ENCODE measurements at places on chromosomes 12 and 14. TPM values are rescaled to one million over a fixed set of nuclear protein-coding genes. Genes with fewer than 3 reads are reported as not detected.

Gene RTN1
- 0.03 TPM for total RNA-seq

Gene FSCB
- not detected for total RNA-seq

Gene LBHD2
- total RNA-seq = 0.22 TPM

Gene KRT82
- not detected for total RNA-seq

Gene LRFN5
- not detected for total RNA-seq

Gene HVCN1
- 0.83 TPM for total RNA-seq

Gene TRMT61A
- 27.2 TPM for total RNA-seq

Gene ACOT6
- not detected for total RNA-seq

Gene KCNC2
- not detected for total RNA-seq

Gene NDRG2
- 3.0 TPM for total RNA-seq

Gene CLEC4E
- 0.41 TPM for total RNA-seq

Gene USP15
- 27.6 TPM for total RNA-seq

Gene WNT1
- 0.21 TPM for total RNA-seq

Gene KRT80
- total RNA-seq = 38.7 TPM

Gene PPP1CC
- total RNA-seq = 162 TPM

Gene SYCP3
- total RNA-seq = 0.08 TPM

Gene BLOC1S1
- total RNA-seq = 131 TPM

Gene AVPR1A
- 0.09 TPM for total RNA-seq

Gene SLC24A4
- 0.41 TPM for total RNA-seq

Gene B3GNT4
- total RNA-seq = 0.77 TPM

Gene LRRC43
- total RNA-seq = 0.14 TPM

Gene ACVRL1
- total RNA-seq = 0.11 TPM

Gene RNASE8
- total RNA-seq = not detected

Gene APOF
- total RNA-seq = not detected

Gene PLCZ1
- total RNA-seq = not detected

Gene KLHDC1
- 0.41 TPM for total RNA-seq

Gene TRHDE
- 0.06 TPM for total RNA-seq

Gene TMEM117
- 2.3 TPM for total RNA-seq

Gene MEG3
- total RNA-seq = 49.4 TPM

Gene KCNJ8
- total RNA-seq = 0.27 TPM

Gene ST8SIA1
- total RNA-seq = 0.09 TPM

Gene GPR68
- 0.24 TPM for total RNA-seq

Gene TAS2R9
- not detected for total RNA-seq

Gene C12orf50
- total RNA-seq = not detected

Gene LUM
- 0.29 TPM for total RNA-seq

Gene SLC17A8
- not detected for total RNA-seq

Gene ADGRD1
- 0.56 TPM for total RNA-seq

Gene AKAP6
- total RNA-seq = 0.29 TPM

Gene MIP
- total RNA-seq = 0.15 TPM

Gene SAV1
- 23.8 TPM for total RNA-seq

Gene COX8C
- not detected for total RNA-seq

Gene CMTM5
- total RNA-seq = not detected

Gene KCNH5
- not detected for total RNA-seq

Gene NOVA1
- 4.2 TPM for total RNA-seq

Gene RTL1
- total RNA-seq = 0.27 TPM

Gene REM2
- total RNA-seq = 0.23 TPM

Gene TEX52
- total RNA-seq = not detected

Gene CDH24
- 2.1 TPM for total RNA-seq

Gene KRT79
- total RNA-seq = 0.06 TPM

Gene PNMA1
- total RNA-seq = 61.1 TPM

Measured in A549 treated with dexamethasone at 1 μM for 4 hours (cell line).